ENCODE measurements at places on chromosomes 2 and 18.

DNA sequence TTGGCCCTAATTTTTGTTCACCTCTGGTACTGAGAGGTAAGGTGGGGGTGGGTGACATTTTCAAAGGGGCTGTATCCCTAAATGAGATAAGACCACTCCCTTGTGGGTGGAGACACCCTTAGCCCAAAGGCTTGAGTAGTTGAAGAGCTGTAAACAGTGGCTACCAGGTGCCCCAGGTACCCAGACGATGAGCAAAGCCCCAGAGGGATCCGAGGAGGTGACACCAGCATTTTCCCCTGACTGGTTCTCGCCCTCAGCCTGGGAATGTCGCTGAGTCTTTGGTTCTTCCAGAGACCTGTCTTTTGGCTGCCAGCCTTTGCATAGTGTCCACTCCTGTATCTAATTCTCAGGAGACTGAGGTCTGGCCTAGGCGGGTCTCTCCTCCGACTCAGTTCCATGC, 36.5 kb downstream of the RRM2 start:
- no peak for DNase-seq

GRCh38 chr2:240134956-240135520, 1.1 kb downstream of the COPS9 start:
- no peak for DNase-seq

DNA sequence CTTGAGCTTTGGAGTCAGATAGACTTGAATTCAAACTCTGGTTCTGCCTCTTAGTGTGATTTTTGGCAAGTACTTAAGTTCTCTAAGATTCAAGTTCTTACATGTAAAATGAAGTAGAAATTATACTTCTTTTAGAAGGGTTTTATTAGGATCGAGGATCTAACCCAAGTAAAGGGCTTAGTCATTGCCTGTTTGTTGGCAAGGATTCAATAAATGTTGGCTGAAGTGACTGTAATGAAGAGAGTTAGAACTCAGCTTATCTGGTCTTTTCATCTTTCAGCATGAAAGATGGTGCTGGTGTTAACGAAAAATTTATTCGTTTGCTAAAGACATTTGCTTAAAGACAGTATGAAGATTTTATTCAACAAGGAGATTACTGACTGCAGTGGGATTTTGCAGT, 315.9 kb upstream of the THUMPD2 start:
- DNase-seq, result no peak

DNA sequence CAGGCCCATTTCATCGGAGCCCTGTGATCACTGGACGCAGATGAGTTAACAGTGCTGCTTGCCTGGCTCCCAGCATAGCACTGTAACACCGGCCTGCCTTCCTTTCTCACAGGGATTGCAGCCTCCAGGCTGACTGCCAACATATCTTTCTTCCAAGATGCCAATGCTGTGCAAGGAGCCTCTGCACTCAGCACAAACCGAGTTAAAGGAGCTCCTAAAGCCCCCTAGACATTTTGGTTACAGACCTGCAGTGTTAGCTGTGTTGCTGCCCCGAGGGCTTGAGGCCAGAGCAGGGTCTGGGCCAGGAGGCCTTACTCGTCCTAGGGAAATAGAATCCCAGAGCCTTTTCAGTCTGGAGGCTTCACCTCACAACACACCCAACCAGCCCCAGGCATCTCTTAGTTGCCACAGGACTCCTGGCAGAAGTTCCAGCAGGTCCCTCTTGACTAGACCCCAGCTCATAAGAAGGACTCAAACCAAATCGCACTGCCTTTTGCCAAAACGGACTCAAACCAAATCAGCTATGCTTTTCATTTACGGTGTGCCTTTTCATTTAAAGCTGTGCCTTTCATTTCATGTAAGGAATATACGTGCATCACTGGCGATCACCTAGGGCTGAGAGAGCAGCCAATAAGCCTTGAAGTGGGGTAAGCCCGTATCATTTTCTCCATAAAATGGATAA, 58.4 kb upstream of the EML4 start:
- DNase-seq, result no peak

GRCh38 chr2:172460780-172461201, 33.4 kb downstream of the ITGA6 start:
- DNase-seq, result no peak

DNA sequence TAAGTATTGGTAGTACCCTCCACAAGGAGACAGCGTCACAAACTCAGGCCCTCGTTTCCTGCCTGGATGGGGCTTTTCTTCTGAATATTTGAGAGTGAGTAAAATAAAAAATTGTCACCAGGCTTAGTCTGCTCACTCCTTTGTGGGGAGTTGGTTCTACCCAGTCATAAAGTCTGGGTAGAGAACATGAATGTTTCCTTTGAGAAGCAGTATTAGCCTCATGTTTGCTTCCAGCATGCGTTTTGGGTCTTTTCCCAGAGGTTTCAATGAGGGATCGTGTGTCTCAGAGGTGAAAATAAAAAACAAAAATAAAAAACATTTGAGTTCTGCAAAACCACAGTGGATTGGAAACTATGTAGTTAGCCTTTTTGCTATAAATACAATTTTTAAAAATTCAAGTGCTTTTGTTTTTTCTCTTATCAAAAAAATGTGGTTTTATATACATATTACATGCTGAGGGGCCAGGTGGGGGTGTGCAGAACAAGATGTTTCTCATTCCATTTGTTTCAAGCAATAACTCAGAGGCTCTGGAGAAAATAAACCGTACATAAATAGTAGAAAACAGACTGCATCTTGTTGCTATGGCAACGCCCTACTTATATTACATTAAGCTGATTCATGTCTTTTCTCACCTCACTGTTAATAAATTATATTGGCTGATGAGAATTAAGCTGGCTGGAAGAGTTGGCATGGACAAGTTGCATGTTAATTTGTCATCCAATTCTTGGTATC, 225.4 kb upstream of the FBXO11 start:
- DNase-seq, result no peak

- DNase-seq, result no peak
Observed at GRCh38 chr2:201126308-201127151, 10.6 kb downstream of the CFLAR start.

GRCh38 chr2:164625378-164625971, 4.2 kb upstream of the GRB14 start:
- no peak for DNase-seq

GRCh38 chr2:167856190-167856589, 391.2 kb downstream of the STK39 start:
- no peak for DNase-seq

DNA sequence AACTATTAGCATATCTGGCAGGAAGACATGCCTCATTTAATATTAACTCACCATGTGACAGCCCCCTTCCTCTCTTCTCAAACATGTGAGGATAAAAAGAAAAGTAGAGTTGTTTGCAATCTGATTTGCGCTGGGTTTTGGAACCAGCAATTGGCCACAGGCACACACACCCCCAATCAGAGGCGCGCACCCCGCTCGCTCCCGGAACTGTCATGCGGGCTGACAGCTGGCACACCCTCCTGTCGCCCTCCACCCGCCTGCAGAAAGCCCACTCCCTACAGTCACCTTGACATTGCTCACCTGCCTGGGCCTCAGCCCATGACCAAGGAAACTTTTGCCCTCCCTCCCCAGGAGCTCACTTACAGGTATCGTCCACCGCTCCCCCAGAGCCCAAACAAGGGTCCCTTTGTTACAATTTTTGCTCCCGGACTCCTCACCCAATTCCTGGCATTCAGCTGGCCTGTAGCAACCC, 1.1 kb downstream of the COBLL1 start:
- DNase-seq, result no peak

DNA sequence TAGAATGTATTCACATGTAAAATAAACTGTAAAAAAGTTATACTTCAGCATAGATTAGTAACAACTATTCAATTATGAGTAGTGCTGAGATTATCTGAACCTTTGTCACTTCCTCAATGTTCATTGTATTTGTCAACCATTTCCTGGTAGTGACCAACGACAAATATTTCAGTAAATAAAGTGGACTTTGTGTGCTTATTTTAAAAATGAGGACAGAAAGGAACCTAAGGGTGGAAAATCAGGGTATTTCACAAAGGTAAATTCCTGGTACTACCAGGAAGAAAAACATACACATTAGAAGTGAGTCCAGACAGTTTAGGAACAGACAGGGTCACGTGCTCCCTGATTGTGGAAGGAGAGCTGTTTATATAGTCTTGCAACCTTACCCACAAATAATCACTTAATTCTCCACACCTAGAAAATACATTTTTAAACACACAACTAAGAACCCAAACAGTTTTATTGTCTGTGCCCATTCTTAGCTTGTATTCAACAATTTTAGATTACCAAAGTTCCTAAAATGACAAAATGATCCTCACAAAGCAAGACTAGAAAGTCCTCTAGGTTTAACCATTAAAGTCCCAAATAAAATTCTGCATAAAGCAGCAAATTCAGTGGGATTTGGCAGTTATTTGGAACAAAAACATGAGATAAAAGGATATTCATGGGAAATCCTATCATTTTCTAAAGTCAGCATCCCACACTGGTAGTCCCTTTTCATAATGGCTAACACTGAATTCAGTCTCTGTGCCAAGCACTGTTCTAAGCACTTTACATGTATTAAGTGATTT, 28.2 kb downstream of the PELI1 start:
- DNase-seq, result no peak

DNA sequence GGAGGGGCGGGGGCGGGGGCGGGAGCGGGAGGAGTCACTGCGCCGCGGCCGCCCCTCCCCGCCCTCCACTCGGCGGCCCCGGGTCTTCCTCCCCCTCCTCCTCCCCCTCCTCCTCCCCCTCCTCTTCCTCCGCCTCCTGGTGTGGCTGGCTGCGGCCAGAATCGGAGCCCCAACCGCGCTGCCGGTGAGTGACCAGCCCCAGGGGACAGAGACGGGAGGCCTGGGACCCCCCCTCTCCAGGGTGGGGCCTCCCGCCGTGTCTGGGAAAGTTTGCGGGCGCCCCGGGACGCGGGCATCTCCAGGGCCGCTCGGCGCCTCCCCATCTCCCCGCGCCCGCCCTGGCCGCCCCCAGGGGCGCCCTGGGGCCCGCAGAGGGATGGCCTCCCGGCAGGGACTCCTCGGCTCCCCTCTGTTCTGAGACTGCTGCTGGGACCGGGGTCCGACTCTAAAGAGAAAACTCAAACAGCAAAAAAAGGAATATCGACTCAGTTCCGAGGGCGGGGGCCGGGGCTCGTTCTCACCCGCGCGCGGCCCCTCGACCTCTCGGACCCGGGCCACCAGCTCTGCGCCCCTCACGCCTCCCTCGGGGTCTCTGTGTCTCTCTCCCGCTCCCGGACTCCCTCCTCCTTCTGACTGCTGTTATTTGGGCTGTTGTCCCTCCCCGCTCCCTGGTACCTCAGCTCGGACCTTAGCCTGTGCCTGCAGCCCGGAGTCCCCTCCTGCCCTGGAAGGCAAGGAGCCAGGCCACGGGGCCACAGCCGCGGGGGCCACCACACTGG, at the start of gene STON1:
TSS of gene STON1 (plus strand) at position 122 of the 779 bp plus-strand sequence. CDS start 50,480 bp downstream, outside the sequence.
- peak; percentile 7 for DNase-seq

DNA sequence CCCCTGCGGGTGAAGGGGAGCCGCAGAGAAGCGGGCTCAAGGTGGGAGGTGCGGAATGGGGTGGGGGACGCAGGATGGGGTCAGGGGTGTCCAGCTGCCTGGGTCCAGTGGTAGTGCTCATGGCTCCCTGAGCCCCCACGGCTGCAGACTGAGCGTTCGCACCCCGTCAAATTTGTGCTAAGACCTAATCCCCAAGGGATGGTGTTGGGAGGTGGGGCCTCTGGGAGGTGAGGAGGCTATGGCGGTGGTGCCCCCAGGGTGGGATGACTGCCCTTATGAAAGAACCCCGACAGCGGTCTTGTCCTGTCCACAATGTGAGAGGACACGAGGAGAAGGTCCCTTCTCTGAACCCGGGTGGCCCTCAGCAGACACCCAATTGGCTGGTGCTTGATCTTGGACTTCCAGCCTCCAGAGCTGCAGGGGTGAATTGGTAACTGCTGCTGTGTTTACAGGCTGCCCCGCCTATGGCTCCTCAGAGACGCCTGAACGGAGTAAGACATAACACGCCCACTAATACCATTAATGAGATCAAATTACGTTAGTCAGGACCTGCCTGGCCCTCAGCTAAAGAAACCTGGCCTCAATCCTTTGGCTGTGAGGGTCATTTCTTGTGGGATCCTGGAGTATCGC, 42.6 kb downstream of the PXDN start:
- DNase-seq, result no peak

GRCh38 chr2:61993422-61994024, 88.0 kb downstream of the COMMD1 start:
- no peak for DNase-seq

- DNase-seq, result no peak
Observed at GRCh38 chr2:191470306-191470705, 207.6 kb upstream of the NABP1 start.

- DNase-seq, result no peak
Observed at GRCh38 chr2:44498551-44498950, 136.8 kb downstream of the CAMKMT start.

GRCh38 chr2:3728104-3729054, 25.0 kb downstream of the DCDC2C start:
- DNase-seq, result no peak

GRCh38 chr2:125450092-125450491, 1205.9 kb upstream of the GYPC start:
- DNase-seq, result no peak

- DNase-seq, result no peak
Observed at GRCh38 chr2:18516112-18516511, 44.3 kb downstream of the RDH14 start.

- DNase-seq, result no peak
Observed at GRCh38 chr2:191126386-191127085, 24.3 kb downstream of the STAT4 start.

- DNase-seq, result no peak
Observed at GRCh38 chr2:66522611-66523376, 87.9 kb downstream of the MEIS1 start.

- DNase-seq, result no peak
Observed at GRCh38 chr2:129881786-129882396, 97.6 kb upstream of the RAB6C start.

- DNase-seq, result peak; percentile 28
Observed at GRCh38 chr18:51153659-51154371, 43.7 kb downstream of the MEX3C start.

- DNase-seq, result no peak
Observed at GRCh38 chr2:157631861-157632260, 3.2 kb upstream of the ACVR1C start.

DNA sequence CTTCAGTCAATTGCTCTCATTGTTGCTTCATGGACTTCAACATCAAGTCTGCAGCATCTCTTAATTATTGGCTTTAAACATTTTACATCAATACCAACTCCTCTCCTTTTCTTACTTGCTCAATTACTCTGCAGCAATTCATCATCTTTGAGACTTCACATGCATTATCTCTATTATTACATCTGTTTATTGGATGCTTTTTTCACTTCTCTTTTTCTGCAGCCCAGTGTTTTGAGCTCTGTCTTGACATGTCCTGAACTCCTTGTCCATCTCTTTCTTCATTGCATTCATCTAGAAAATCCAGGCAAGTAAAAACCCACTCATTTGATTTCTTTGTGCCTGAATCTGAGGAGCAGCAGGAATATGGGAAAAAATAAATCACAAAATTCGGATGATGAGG, 647.9 kb downstream of the PLCL1 start:
- no peak for DNase-seq
